ENCODE measurements at places on chromosomes 2 and 18.

DNA sequence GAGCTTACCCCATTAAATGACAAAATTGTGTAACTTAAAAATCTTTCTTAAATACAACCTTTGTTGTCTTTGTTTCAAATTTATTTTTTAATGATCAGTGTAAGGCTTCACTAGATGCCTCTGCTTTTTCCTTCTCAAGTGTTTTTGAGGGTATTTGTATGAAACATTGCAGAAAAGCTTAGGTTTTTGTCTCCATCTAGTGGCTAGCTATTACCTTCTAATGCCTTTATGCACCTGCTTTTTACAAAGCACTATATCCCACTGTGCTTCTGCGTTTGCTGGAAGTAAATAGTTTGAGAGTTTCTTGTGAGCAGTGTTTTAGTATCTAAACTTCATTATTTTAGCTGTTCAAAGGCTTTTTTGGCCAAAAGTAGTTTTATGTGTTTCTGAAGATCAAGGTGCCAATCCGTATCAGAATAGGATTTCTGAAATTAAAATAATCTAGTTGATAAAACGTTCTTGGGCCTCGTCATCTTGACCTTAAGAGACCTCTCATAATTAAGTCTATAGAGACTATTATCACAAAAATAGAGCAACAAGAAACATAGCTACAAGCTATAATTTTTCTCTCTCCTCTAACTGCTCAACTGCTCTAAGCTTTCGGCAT, 47.0 kb downstream of the IWS1 start:
- DNase-seq, result no peak

DNA sequence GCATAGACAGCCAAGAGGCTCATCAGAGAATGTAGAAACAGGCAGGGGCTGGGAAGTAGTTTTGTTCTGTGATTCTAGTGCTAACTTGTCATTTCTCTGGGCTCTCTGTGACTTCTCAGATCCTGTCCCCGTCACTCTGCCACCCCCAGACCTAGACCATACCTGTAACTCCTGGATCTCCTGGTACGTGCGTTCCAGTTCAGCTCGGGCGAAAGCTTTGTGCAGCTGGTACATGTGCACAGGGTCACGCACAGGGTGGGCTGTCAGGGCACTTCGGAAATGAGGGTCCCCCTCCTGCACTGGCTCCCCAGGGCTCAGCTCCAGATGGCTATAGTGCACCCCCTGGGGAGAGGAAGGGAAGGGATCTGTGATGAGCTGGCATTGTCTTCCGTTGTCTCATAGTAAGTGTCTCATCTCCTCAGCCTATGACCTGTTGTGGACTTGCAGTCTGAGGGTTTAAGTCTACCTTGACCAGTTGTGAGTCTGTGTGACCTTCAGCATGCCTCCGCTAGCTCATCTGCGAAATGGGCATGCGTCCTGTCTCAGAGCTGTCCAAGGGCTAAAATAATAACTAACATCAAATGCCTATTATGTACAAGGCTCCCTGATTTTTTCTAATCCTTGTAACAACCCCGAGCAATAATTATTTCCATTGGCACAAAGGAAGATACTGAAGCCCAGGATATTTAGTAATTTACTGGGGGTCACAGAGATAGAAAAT, 2.7 kb downstream of the CHPF start:
- DNase-seq, result no peak

DNA sequence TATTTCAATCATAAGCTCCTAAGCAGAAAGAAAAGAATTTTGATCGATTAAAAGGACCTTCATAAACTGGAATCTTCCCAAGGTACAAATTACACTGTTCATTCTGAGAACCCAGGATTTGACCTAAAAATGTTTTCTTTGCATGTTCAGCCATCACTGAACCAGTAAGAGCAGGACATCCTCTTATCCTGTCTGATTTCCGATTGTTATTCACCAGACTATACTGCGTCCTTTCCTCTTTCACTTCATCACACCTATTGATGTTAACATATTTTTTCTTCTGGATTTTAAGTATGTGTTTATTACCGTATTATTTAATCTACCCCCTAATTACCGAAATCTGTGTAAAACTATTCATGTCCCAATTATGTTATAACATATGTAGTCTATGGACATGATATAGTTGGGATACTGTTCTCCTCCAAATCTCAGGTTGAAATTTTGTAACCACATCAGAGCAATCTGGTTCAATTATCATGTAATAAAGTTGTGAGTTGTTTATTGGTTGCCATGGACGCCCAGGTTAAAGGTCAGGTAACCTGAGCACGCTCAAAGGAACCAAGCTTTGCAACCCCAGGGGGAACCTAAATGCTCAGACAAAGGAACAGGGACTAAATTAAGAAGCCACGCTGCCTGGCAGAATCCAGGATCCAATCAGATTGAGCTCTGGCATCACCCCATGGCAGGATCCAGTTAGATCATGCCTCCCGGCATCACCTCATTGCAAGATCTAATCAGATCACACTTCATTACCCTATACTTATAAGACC, 11.6 kb upstream of the TBC1D8 start:
- no peak for DNase-seq

GRCh38 chr18:71189581-71189980, 900.7 kb downstream of the SOCS6 start:
- DNase-seq, result no peak

- no peak for DNase-seq
Observed at GRCh38 chr18:9918016-9918680, 4.3 kb downstream of the VAPA start.

- DNase-seq, result no peak
Observed at GRCh38 chr18:31102025-31102684, at the start of gene DSC2. Gene DSC2, minus strand, starts transcription at chr18:31102421. Its CDS starts 450 bp downstream, at chr18:31101971.

DNA sequence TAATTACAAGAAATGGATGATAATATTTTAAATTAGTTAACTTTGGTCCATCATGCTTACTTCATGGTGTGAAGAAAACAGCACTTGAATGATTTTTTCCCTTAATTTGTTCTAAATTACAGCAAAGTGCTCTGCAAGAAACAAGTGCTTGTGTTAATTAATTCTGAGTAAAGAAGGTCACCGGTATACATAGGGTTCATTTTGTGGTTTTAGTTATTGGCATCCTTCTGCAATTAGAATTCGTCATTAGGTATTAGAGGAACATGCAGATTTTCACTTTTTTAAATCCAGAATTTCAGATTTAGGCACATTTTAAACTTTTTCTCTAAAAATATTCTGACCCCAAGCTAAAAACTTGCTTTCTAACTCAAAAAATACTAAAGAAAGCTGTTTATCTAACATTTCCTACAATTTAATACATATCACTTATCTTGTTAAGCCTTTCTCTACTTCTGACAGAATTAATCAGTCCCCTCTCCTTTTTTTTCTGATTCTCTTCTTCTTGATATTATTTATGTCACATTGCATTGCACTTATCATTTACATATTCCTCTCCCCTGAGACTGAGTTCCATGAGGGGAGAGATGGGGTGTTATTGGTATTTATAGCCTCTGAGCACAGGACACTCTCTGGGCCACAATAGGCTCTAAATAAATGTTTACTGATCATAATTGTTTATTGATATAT, 129.2 kb downstream of the PLA2R1 start:
- DNase-seq, result no peak

DNA sequence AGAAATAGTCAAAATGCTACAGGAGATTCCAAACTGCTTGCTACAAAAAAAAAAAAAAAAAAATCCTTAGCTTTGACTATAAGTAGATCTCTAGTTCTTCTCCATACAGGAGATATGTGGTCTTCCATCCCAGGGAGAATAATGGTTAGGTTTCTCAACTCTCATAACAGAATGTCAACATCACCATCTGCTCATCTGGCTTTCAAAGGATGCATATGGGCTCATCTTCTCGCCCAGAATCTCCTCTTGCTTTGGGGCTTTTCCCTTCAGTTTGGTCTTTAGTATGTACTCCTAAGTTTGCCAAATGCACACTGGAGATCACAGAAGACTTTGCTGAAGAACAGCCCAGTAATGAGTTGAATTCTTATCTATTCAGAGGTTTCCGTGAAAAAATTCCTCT, 240.7 kb downstream of the NRXN1 start:
- no peak for DNase-seq

GRCh38 chr2:184611361-184612085, 13.2 kb downstream of the ZNF804A start:
- no peak for DNase-seq

DNA sequence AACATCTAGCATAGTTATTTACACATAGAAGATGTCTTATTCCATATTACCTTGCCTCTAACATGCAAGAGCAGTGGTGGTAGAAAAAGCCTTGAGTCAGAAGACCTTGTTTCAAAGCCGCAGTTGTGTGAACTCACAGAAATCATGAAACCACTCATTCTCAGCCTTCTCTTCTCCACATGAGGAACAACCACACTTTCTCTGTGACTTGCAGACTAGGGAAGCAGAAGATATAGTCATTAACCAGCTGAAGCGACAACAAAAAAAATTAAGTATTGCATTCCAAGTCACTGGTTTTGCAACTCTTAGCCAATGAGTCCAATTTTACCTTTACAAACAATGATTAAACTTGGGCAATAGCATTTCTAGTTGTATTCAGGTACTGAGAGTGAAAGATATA, 19.0 kb downstream of the TWSG1 start:
- DNase-seq, result no peak

GRCh38 chr18:1034971-1035370, 130.3 kb downstream of the ADCYAP1 start:
- no peak for DNase-seq

DNA sequence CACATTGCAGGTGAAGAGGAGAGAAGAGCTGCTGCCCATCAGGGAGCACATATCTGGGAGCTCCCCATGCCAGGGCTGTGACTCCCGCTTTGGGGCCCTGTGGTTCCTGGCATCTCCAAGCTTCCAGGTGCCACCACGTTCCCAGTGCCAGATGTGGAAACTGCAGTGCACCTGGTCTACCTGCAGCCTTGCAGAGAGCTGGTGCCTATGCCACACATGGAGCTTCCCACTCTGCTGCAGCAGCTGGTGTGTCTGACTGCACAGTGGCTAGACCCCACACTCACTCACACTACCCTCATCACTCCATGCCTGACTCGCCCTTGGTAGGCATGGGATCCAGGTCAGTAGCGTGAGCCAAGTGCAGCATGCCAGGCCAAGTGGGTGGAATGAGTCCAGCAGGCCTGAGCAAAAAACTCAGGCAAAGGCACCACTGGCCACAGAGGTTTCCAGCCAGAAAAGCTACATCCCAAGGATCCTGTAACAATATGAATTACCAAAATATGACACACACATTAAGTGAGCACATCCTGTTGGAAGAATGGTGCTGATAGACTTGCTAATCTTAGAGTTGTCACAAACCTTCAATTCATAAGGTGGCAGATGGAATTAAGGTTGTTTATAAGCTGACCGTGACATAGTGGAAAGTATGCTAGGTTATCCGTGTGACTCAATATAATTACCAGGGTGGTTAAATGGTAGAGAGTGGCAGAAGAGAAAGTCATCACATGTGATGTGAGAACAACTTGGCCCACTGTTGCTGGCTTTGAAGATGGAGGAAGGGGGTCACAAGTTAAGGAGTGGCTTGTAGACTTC, 150.9 kb downstream of the EHBP1 start:
- DNase-seq, result no peak

- DNase-seq, result no peak
Observed at GRCh38 chr2:49832555-49832954, 678.2 kb upstream of the FSHR start.

Data from stimulated activated CD4-positive, alpha-beta T cell treated with anti-CD3 and anti-CD28 coated beads, Interleukin-15, amount 100 ng/mL, for 1 hour (primary cell).